ENCODE measurements at places on chromosomes 3 and 15.

GRCh38 chr15:31020542-31020941 is 29.1 kb upstream of the MTMR10 start:
- no peak for DNase-seq

- no peak for DNase-seq
These were observed 47.4 kb upstream of the SEC22A start for GRCh38 chr3:123154020-123154985.

GRCh38 chr3:14416453-14416852 is 14.0 kb downstream of the SLC6A6 start:
- no peak for DNase-seq

GRCh38 chr3:183698318-183698751 is 738 bp downstream of the YEATS2 start:
- peak; percentile 16 for DNase-seq

DNA sequence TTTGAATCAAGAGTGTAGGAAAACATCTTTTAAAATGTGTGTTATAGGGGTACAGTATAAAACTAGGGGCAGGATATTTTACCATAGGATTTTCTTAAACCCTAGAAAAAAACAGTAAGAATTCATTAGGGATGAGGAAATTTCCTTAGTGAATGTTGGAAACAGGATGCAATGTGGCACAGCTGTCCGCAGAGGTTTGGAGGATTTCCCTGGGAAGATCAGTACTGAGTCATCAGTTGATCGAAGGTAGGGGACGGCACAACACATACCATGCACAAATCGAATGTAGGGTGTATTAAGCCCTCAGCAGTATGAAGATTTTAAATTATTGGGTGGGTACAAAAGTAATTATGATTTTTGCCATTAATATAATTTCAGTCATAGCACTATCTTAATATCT is 49.9 kb downstream of the FNDC3B start:
- DNase-seq: no peak

DNA sequence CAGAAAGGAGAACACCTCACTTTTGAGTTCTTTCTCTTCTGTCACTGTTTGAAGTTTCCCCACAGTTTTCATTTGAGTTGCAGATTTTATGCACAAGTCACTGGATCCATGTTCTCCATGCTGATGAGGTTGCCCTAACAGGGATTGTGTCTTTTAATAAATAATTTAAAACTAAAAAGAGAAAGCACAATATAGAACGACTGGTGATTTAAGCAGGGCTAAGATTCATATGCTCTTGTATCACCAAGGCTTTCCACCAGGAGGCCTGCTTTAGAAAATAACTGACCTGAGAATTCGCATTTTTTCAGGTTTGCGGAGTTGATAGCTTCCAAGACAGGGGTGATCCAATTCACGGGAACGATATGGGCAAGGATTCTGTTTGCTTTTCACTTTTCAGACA is 252.0 kb upstream of the VEPH1 start:
- no peak for DNase-seq

DNA sequence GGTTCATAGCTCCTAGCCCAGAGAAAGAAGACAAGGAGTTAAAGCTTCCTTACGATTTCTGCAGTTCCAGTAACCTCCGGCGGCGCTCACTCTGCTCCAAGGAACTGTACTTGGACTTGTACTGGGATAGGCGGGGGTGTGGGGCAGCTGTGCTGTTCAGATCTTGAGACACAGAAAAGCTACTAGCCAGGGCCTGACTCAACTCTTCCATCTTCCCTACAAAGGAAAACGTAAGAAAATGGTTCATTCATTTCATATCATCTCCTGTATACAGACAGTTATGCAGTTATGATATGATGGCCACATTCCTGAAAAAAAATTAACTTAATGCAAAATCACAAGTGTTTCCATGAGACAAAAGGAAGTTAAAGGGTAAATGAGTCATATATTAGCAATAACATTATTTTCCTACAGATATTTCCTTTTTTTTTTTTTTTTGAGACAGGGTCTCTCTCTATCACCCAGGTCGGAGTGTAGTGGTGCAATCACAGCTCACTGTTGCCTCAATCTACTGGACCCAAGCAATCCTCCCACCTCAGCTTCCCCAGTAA is 4.6 kb downstream of the SNUPN start:
- no peak for DNase-seq

GRCh38 chr3:12438318-12438717 is 46.0 kb upstream of the TSEN2 start:
- DNase-seq: no peak

GRCh38 chr3:17544632-17545031 is 197.8 kb downstream of the TBC1D5 start:
- no peak for DNase-seq

DNA sequence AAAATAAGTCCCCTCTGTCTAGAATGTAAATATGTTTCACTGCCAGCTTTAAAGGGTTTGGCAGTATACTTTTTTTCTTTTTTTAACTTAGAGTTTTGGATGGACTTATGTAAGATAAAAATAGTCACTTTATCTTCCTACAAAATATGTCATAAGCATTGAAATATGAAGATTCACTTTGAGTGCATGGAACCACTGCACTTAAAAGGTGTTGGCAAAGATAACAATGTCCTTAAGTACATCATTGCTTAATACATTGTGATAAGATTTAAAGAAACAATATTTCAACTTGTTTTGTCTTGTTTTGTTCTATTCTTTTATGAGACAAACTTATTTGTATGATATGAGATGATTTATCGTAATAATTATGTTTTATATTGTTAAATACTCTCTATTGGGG is 66.3 kb upstream of the NAALADL2 start:
- DNase-seq: no peak

- DNase-seq: no peak
These were observed 526 bp downstream of the GPD1L start for GRCh38 chr3:32106929-32107362.

GRCh38 chr15:41881920-41882688 is 11.7 kb downstream of the SPTBN5 start:
- no peak for DNase-seq

GRCh38 chr15:29071232-29071881 is 185.6 kb downstream of the APBA2 start:
- DNase-seq: no peak

GRCh38 chr15:66723826-66724731 is 22.0 kb downstream of the SMAD6 start:
- DNase-seq: no peak

DNA sequence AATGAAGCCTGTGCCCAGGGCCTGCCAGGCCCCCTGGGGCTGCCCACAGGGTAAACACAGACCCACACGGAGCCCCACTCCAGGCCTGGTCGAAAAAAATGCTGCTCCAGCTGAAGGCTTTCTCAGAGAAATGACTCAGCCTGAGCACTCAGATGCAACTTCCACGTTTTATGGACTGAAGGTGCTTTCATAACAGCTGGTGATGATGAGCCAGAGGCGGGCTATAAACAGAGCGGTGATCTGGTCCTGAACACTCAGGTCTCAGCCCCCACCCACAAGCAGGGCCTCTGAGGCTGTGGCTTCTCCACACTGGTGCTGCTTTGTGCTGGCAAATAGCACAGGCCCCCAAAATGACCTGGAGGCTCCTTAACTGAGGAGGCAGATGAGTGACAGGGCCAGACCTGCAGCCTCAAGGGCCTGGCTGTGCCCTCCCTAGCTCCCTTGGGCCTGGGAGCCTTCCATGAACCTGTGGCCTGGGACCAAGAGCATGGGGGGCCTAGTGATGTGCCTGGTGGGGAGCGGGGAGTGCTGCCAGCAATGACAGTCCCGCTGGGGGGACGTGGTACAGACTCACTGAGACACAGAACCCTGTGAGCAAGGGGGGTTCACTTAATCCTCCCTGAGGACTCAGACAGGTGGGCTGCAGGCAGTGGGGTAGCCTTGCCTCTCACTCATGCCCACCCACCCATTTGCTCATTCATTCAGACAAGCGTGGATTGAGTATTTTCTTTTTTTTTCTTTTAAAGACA is 23.0 kb upstream of the FURIN start:
- no peak for DNase-seq

GRCh38 chr3:85835857-85836440 is 877.2 kb downstream of the CADM2 start:
- no peak for DNase-seq

DNA sequence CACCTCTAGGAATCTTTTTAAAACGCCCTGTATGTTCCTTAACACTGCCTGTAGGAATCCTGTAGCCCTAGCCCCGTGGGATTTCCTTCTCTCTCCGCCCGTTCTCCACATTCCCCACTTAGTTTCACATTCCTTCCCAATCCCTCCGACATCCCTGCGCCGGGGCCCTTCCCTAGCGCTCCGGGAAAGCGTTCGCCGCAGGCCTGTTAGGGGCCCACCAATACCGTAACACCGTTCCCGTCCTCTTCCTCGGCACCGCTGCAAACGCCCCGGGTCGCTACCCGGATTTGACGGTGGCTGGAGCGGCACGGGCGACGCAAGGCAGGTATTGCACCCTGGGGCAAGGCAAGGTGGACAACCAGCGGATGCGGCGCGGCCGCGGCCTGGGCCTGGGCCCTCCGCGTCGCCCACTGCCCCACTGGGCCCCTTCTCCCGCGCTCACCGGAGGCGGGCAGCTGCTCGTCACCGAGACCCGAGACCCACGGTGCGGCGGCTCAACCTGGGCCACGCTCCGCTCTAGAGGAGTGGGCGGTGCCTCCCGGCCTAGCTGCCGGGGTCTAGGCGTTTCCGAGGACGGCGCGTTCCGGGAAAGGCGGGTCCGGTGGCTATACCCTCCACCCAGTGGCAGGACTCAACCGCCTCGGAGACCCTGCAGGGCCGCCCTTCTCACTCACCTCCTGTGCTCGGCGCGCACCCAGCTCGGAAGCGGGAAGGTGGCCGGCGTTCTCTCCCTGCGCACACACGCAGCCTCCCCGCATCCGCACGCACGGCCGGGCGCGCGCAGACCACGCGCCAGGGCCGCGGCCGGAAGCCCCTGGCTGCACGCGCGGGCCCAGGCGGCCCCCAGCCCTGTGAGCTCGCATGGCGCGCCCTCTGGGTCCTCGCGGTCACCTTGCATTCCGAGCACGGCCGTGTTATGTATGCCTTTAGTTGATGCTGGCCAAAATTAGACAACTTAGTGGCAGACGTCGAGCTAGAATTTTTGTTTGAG is at the start of gene B3GALNT1:
Gene B3GALNT1, minus strand, starts transcription at position 789 of the 991 bp plus-strand sequence. CDS start 18,595 bp downstream, outside the sequence.
- peak; percentile 22 for DNase-seq

DNA sequence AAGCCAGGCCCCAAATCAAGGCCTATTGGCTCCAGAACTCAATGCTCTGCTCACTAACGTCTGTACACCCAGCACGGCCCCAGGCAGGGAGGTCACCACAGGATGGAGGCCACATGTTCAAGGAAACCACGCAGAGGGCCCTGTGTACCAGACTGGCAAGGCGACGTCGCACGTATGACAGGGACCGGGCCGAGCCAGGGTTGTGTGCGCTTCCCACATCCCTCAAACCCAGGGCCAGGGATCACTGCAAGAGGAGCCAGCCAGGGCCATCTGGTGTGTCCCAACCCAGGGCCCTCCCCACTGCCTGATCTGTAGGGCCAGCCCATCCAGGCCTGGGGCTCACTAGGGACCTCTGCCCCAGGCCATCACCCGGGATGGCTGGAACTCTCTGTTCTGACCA is 62.0 kb downstream of the ZNF445 start:
- DNase-seq: no peak

DNA sequence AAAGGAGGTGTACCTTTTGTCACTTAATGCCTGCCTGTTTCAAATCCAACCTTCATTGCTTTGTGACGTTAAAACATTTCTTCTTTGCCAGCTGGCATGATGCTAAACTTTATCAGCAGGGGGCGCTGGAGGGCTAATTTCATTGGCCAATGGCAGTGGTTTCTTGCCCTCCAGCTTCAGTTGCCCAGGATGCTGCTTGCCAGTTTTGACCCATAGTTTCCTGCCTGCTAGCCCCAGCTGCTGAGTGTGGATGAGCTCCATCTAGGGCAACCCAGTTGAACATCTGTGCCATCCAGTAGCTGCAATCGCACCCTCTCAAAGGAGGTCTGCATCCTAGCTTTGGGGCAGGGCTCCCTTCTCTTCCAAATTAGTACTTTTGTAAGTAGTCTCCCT is 22.1 kb downstream of the ACKR2 start:
- DNase-seq: peak; percentile 74

- no peak for DNase-seq
These were observed 135.3 kb downstream of the FNDC3B start for GRCh38 chr3:172174513-172175253.

GRCh38 chr15:83067638-83067962 is 548 bp upstream of the BTBD1 start:
- no peak for DNase-seq

DNA sequence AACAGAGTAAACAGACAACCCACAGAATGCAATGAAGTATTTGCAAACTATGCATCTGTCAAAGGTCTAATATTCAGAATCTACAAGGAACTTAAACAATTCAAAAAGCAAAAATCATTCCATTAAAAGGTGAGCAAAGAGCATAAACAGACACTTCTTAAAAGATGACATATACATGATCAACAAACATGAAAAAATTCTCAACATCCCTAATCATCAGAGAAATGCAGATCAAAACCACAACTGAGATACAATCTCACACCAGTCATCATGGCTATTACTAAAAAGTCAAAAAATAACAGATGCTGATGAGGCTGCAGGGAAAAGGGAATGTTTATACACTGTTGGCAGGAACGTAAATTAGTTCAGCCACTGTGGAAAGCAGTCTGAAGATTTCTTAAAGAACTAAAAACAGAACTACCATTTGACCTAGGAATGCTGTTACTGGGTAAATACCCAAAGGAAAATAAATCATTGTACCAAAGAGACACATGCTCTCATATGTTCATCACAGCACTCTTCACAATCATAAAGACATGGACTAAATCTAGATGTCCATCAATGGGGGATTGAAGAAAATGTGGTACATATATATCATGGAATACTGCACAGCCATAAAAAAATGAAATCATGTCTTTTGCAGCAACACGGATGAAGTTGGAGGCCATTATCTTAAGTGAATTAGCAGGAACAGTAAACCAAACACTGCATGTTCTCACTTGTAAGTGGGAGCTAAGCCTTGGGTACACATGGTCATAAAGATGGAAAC is 393.3 kb upstream of the CBLB start:
- no peak for DNase-seq

- no peak for DNase-seq
These were observed 44.6 kb downstream of the FNDC3B start for GRCh38 chr3:172083995-172084409.

- DNase-seq: no peak
These were observed 26.9 kb downstream of the GYG1 start for GRCh38 chr3:149018247-149018646.

DNA sequence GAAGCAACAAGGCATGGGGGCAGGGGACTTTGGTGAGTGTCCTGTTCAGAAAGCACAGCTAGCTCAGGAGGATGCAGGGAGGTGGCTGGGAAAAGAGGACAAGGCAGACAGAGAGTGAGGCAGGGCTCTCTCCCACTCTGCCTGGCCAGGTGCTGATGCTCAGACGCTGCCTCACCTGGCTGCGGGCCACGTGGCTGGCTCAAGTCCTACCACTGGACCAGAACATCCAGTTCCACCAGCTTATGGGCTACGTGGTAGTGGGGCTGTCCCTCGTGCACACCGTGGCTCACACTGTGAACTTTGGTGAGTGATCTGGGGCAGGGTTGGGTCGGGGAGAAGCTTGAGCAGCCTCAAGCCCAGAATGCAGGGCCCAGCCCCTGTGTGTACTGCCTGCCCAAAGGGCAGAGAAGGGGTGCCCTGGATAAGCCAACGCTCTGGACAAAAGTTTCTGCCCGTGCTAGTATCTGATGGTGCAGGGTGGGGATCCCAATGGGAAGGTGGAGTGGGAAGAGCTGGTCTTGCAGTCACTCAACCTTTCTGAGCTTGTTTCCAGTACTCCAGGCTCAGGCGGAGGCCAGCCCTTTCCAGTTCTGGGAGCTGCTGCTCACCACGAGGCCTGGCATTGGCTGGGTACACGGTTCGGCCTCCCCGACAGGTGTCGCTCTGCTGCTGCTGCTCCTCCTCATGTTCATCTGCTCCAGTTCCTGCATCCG is 20.9 kb downstream of the NOX5 start:
- DNase-seq: no peak

GRCh38 chr15:75214293-75215096 is 12.8 kb downstream of the C15orf39 start:
- DNase-seq: no peak
